ENCODE measurements at places on chromosomes 7 and 10. TPM values are rescaled to one million over a fixed set of nuclear protein-coding genes. Genes with fewer than 3 reads are reported as not detected.

AP1S1 gene
- polyA plus RNA-seq = 66.7 TPM

JMJD1C gene
- 119 TPM for polyA plus RNA-seq

FRMD4A gene
- 85.8 TPM for polyA plus RNA-seq

MYH16 gene
- polyA plus RNA-seq = 0.20 TPM

ANKRD7 gene
- 4.3 TPM for polyA plus RNA-seq

TLX1 gene
- polyA plus RNA-seq = not detected

VAX1 gene
- not detected for polyA plus RNA-seq
